ENCODE measurements at places on chromosomes 4 and X.
A peak's percentile ranks its signal among the peaks of the same experiment; 100 is the strongest.

GRCh38 chr4:142743121-142743825 lies 102.8 kb downstream of the INPP4B start:
- peak; percentile 83 for DNase-seq

GRCh38 chr4:98664959-98665358 lies 6.5 kb upstream of the TSPAN5 start:
- DNase-seq, result no peak

DNA sequence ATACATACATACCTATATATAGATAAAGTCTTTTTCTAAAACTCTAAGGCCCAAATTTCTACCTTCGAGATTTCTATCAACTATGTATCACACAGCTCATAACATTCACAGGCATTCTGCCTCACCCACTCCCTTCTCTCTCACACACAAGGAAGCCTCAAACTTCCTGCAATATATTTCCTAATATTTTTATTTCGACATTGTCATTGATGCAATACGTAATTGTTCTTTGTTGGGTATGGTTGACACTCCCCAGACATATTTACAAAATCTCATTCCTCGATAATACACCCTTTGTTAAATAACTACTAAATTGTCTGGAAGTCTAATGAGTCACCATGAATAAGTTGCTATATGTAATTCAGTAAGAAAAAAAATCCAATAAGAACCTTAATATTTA lies 143.5 kb downstream of the HNRNPD start:
- DNase-seq, result no peak

GRCh38 chr4:97496298-97496873 lies 646.9 kb downstream of the STPG2 start:
- DNase-seq, result peak; percentile 34

- no peak for DNase-seq
Observed at GRCh38 chr4:185779517-185779916, 32.5 kb downstream of the SORBS2 start.

- no peak for DNase-seq
Observed at GRCh38 chr4:22003878-22004277, 55.3 kb upstream of the KCNIP4 start.

DNA sequence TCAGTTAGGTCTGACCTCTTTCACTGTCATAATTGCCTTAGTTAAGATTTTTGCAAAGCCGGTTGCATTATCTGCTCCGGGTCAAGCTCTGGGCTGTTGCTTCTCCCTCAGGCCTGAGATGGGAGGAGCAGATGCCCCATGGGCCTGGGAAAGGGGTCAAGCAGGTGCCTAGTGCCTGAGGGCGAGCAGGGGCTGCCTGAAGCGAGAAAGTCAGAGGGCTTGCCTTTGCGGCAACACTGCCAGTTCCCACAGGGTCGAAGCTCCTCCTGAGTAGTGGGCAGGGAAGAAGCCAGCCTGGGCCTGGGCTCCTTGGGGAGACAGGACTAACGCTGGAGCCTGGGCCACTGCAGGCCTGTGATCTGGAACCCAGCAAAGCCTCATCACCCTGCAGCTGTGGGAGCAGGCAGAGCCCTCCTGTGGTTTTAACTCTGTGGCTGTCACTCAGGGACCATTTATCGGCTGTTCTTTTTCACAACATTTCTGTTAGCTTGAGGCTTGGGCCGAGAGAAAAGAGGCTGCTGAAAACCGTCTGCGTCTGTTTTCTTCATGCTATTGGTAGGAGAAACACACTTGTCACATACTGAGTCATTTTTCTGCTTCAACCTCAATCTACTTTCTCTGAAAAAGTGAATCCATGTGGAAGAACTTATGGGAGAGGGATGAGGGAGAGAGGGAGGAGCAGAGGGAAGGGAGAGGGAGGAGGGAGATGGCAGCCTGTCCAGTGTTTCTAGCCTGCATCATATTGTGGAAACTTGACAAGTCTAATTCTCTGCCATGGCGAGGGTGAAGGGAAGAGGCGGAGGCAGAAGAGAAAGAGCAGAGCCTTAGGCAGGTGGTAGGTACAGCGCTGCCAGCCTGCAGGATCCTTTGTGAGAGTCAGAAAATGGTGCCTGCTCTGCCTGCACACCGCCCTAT lies 68.4 kb downstream of the RHOH start:
- peak; percentile 66 for DNase-seq

GRCh38 chrX:153444333-153445011 lies 1.4 kb downstream of the TREX2 start:
- no peak for DNase-seq

GRCh38 chrX:130916636-130917422 lies 13.8 kb upstream of the ENOX2 start:
- peak; percentile 38 for DNase-seq

- peak; percentile 3 for DNase-seq
Observed at GRCh38 chrX:123450222-123450621, 266.1 kb downstream of the GRIA3 start.

GRCh38 chr4:147134536-147135210 lies 189.0 kb upstream of the TTC29 start:
- peak; percentile 25 for DNase-seq

DNA sequence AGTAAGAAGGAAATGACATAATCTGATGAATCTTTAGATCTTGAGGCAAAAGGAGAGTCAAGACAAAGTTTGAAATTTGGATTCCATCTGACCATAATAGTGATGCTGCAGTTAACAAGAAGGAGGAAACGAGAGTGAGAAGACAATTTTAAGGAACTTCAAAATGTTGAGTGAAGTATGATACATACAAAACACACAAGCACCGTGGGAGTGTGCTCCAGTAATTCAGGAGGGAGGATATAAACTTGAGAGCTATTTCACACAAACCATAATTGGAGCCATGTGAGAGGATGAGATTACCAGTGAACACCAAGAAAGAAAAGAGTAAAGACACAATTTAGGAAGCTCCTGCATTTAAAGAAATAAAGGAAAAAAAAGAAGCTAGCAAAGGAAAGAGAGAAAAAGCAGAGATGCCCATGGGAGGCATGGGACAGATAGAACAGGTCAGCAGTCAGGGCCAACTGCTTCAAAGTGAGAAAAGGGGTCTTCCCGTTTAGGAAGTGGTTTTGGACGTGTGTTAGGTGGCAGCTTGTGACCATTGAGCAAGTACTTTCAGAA lies 150.7 kb upstream of the SLC7A11 start:
- no peak for DNase-seq

DNA sequence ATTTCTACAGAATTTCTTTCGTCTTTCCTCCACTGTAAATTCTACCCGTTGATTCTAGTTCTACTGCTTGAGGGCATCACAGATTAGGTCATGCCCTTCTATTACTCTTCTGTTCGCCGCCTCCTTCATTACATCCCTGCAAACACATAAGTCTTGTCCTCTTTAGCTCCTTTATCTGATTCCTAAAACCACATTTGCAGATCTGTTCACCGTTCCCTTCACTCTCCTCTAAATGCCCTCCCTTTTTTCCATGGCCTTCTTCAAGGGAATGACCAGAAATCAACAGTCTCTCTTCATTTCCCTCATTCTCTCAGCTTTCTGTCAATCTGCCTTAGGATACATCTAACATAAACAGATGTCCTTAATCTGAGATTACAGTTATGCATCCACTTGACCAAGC lies 43.1 kb downstream of the BTC start:
- no peak for DNase-seq

GRCh38 chr4:121156822-121157769 lies 7.0 kb downstream of the TNIP3 start:
- DNase-seq, result peak; percentile 36

GRCh38 chr4:18664171-18664570 lies 642.6 kb upstream of the LCORL start:
- DNase-seq, result no peak

DNA sequence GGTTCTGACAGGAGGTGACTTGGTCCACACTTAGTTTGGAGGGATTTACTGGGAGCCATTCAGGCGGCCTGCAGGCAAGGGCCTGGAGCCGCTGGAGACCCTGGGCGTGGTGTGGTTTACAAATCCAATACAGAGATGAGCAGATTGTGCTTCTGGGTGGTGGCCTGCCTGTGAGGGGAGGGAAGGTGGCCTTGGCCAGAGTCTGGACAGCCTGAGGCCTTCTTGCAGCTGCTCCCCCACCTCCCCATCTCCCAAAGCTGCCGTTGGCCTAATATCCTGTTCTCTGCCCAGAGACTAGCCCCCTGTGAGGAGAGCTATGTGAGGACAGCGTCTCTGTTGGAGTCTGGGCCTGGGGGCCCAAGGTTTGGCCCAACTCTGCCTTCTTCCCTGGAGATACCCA lies 163.9 kb upstream of the MAMLD1 start:
- no peak for DNase-seq

DNA sequence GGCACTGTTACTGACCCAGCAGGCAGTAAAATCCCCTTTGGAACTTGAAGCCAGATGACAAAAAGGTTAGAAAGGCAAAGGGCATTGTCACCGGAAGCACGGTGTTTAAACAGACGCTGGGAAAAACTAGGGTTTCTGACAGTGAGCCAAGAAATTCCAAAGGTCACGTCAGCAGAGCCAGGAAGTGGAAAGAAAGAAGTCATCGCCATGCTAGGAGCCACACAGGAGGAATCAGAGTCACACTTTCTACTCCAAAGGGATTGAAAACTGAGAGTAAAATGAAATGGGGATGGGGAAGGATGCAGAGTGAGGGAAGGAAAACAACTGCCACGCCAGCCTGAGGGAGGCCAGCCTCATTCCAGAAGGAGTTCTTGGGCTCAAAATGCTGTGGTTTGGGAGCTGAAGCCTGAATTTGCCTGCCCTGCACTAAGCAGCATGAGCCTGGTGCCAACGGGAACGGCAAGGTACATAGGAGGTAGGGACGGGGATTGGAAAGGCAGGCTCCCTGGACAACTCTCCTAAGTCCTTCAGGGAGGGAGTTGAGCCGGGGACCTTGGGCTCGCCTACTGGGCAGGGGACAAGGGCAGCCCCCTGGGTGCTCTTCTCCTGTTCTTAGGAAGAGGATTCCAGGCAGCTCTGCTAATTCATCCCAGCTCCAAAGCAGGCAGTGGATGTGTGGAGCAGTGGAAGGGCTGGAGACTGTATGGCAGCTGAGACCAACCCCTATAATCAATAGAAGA lies 66.8 kb downstream of the SOWAHB start:
- peak; percentile 87 for DNase-seq

- DNase-seq, result no peak
Observed at GRCh38 chr4:132565542-132565941, 583.6 kb upstream of the PCDH10 start.
